ENCODE measurements at places on chromosomes 3 and 15. TPM values are rescaled to one million over a fixed set of nuclear protein-coding genes. Genes with fewer than 3 reads are reported as not detected.

GRCh38 chr15:40275523-40275922, 7.3 kb downstream of the ANKRD63 start:
- DNase-seq = no peak

DNA sequence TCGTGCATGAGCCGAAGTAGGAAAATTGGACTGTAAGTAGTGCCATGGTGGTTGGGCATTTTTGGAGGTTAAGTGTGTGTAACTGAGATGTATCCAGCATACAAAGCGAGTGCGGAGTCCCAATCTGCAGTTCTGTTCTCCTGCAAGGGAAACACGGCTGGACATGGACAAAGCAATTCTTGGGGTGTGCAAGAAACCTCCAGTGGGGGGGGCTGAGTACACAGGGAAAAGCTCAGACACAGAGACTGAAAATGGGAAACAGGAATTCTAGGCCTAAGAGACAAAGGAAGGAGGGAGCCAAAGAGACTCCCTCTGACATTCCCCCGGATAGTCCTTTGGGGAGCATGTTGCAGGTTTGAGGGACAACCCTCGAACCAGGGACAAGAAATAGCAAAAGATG, 83.2 kb upstream of the PLSCR4 start:
- no peak for DNase-seq

ASB14 gene
- polyA plus RNA-seq = not detected

DNA sequence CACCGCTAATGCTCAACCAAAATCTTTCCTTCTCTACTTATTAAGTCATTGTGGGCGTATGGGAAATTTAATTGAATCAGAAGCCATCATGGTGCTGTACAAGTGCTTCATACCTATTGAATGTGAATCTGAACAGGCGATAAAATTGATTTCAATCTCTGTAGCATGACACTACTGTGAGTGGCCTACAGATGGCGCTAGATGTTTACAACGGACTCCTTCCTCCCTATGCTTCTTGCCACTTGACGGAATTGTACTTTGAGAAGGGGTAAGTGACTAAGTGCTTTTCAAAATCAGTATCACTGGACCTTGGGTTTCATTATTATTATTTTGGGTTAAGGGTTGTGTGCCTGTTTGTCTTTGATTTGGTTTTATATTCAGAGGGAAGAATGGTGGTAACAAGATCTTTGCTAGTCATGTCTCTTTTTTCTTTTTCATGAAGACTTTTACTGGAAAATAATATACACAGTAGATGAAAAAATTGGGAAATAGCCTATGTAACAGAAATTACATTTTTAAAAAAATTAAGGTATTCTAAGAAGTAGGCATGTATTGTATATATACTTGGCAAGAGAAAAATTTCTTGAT, 35.4 kb downstream of the ACP3 start:
- DNase-seq = peak; percentile 42

TGM4 gene
- 0.12 TPM for polyA plus RNA-seq

Measured in AG04450 (cell line).